ENCODE measurements at places on chromosomes 16 and 17. TPM values are rescaled to one million over a fixed set of nuclear protein-coding genes. Genes with fewer than 3 reads are reported as not detected.

The SLC35B1 gene
- 62.9 TPM for polyA plus RNA-seq

GRCh38 chr16:81696961-81697615, 82.0 kb upstream of the PLCG2 start:
- DNase-seq: no peak

- peak; percentile 41 for DNase-seq
Measured at GRCh38 chr17:66727634-66728570, 107.0 kb upstream of the CACNG5 start.

DNA sequence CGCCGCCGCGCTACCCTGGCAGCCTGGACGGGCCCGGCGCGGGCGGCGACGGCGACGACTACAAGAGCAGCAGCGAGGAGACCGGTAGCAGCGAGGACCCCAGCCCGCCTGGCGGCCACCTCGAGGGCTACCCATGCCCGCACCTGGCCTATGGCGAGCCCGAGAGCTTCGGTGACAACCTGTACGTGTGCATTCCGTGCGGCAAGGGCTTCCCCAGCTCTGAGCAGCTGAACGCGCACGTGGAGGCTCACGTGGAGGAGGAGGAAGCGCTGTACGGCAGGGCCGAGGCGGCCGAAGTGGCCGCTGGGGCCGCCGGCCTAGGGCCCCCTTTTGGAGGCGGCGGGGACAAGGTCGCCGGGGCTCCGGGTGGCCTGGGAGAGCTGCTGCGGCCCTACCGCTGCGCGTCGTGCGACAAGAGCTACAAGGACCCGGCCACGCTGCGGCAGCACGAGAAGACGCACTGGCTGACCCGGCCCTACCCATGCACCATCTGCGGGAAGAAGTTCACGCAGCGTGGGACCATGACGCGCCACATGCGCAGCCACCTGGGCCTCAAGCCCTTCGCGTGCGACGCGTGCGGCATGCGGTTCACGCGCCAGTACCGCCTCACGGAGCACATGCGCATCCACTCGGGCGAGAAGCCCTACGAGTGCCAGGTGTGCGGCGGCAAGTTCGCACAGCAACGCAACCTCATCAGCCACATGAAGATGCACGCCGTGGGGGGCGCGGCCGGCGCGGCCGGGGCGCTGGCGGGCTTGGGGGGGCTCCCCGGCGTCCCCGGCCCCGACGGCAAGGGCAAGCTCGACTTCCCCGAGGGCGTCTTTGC, 3.1 kb downstream of the HIC1 start:
- no peak for DNase-seq

DNA sequence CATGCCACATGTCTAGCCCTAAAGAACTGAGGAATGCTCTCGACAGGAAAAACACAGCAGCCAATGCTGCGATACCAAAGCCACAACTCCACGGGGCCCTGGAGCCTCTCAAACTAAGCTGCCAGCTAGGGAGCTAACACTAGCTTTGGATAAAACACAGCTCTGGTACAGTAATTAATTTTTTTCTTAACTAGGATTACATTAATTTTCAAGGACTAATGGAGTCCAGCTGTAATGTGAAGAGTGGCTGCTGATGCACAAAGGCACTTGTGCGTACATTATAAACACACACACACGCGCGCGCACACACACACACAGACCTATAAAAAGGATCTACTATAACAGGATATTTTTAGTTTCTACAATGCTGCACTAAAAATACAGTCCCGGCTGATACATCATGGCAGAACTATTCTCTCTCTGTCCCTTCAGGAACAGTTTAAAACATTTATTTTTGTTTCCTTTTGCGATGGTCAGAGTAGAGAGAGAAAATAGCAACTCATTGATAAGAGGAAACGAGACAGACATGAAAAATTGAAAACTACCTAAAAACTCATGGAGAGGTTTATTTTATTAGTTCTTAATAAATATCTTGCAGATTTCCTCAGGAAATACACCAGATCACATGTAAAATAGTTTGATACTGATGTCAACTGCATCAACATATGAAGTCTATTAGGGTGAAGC, 88.5 kb downstream of the SMG6 start:
- peak; percentile 73 for DNase-seq

DNA sequence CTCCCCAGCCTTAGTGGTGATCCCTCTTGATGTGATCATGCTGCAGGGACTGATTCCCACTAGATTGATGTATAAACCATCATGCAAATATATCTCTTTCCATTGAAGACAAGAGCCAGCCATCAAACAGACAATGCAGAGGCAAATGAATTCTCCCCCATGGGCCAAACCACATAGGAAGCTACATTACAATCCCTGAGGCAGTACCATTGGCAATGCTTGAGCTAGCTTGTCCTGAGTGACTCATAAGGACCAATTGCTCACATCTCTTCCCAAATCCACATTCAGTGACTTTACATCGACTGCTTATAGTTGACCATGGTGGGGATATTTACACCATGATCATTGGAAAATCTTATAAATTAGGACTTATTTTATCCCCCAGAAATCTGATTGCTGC, 242.2 kb downstream of the SHISA9 start:
- DNase-seq: no peak

- DNase-seq: peak; percentile 60
Measured at GRCh38 chr17:42891539-42892152, 9.0 kb upstream of the G6PC1 start.

GRCh38 chr16:57728336-57729181, 7.0 kb upstream of the KATNB1 start:
- no peak for DNase-seq

- DNase-seq: no peak
Measured at GRCh38 chr16:13313351-13313750, 412.0 kb downstream of the SHISA9 start.

DNA sequence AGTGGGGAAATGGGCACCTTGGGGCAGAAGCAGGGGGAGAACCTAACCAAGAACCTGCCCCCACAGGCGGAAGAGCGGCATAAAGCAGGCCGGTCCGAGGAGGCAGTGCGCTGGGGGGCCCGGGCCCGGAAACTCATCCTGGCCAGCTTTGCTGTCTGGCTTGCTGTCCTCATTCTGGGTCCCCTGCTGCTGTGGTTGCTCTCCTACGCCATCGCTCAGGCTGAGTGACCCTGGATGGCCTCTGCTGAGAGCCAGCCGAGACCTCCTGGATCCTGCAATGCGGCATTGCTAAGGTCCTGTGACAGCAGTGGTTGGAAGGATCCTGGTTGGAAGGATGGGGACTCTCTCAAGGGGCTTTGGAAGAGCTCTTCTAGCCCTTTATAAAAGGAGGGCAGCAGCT, 4.5 kb upstream of the PHKG2 start:
- no peak for DNase-seq

DNA sequence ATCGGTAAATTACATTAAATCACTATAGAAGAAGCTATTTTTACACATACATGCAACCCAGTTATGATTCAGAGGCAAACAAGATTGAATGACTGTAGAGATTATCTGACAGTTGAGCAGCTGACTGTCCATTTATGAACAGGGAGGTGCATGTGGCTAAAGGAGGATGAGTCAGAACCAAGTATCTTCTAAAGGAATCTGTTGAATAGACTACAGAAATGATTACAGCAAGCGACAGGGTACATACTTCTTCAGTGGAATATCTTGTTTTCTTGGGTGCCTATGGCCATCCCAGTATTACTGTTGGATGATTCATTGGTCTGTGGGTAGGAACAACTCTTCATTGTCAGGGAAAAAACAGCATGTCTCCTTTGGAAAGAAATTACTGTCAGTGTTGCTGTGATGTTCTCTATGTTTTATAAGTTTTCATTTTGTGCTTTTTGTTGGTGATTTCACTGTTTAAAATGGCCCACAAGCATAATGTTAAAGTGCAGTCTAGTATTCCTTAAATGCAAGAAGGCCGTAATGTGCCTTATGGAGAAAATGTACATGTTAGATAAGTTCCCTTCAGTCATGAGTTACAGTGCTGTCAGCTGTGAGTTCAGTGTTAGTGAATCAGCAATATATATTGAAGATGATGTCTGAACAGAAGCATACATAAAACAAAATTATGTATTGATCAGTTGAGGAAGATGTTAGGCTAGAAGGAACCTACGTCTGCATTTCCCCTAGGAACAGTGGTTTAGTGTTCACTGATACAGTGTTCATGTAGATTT, 27.0 kb downstream of the CBFB start:
- DNase-seq: no peak

DNA sequence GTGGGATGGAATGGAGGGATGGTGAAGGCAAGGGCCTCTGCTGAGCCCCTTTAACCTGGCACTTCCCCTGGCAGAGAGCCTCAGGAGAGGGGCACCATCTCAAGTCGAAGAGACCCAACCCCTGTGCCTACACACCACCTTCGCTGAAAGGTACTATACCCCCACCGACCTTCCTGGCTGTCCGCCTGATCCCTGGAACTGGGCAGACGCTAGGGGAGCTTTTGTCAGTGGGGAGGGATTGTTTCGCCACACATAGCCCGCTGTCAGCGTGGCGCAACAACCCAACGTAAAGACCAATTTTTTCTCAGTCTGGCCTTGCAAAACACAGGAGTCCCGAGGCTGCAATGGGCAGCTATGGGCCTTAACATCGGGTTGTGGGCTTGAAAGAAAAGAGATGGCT, 3.1 kb downstream of the PPP1R1B start:
- DNase-seq: no peak

- DNase-seq: no peak
Measured at GRCh38 chr17:19641687-19642372, 6.7 kb upstream of the ALDH3A2 start.

DNA sequence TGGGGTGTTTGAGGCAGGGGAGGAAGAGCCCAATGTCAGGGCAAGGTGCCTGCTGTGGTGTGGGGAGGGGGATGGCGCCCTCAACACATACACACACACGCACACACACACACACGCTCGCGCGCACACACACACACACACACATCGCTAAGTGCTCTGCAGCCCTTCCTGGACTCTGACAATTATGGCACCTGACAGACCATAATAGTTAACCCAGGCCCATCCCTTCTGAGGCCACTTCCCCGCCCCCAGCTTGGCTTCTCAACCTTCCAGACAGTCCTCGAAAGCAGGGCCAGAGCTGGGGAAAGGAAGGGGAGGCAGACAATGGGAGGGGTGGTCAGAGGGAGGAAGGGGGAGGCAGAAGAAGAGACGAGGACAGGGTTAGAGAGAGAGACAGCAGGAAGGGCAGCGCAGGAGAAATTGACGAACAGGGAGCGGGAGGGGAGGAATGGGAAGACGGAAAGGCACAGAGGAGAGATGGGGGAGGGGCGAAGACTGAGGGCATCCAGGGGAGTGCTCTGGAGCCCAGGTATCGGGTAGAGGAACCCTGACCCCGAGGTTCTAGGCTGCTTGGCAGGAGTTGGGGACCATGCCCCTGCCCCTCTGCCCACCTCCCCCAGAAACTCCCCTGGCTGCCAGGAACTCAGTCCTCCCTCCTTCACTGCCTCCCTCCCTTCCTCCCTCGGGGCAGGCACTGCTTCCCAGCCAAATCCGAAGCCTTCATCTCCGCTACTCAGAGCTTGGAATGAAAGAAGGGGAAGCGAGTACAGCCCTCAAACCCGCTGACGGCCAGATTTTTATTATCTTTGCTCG, 4.0 kb downstream of the SRCIN1 start:
- no peak for DNase-seq

- no peak for DNase-seq
Measured at GRCh38 chr17:29618272-29619065, 4.2 kb downstream of the CORO6 start.

- DNase-seq: no peak
Measured at GRCh38 chr16:3474136-3474779, 21.0 kb downstream of the C16orf90 start.

DNA sequence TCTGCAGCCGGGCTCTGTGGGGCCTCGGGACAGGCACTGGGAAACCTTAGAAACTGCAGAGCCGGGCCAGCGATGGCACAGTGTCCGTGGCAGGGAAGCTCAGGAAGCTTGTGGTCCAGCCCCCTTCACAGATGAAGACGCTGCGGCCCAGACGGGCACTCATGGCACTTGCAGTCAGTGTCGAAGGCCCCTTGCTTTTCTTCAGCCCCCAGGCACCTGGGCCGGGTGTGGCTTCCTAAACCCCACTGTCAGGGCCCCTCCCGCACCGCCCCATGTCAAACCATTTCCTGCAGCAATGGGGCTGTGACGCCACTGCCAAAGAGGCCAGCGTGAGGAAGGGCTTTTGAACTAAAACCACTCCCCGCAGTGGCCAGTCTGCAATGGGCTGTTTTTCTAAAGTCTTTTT, 164.0 kb downstream of the LAT start:
- DNase-seq: no peak

- no peak for DNase-seq
Measured at GRCh38 chr17:7406235-7406825, 1.3 kb upstream of the NLGN2 start.

DNA sequence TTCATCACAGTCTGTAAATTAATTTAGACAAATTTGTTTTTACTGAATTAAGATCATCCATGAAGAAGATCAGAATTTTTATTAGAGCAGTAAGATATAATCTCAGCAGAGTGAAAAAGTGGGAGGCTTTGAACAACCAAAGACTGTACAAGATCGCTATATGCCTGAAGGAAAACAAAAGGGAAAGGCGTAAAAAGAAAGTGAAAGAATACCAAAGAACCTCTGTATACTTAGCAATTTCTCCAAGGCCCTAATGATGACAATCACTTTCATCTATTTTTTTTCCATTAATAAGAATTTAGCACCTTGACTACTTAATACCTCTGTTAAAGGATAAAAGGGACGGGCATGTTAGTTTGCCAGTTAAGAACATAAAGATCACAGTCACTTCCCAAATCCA, 38.6 kb upstream of the ABCA10 start:
- no peak for DNase-seq
